ENCODE measurements at places on chromosomes 7 and 10. TPM values are rescaled to one million over a fixed set of nuclear protein-coding genes. Genes with fewer than 3 reads are reported as not detected.
A peak's percentile ranks its signal among the peaks of the same experiment; 100 is the strongest.

DNA sequence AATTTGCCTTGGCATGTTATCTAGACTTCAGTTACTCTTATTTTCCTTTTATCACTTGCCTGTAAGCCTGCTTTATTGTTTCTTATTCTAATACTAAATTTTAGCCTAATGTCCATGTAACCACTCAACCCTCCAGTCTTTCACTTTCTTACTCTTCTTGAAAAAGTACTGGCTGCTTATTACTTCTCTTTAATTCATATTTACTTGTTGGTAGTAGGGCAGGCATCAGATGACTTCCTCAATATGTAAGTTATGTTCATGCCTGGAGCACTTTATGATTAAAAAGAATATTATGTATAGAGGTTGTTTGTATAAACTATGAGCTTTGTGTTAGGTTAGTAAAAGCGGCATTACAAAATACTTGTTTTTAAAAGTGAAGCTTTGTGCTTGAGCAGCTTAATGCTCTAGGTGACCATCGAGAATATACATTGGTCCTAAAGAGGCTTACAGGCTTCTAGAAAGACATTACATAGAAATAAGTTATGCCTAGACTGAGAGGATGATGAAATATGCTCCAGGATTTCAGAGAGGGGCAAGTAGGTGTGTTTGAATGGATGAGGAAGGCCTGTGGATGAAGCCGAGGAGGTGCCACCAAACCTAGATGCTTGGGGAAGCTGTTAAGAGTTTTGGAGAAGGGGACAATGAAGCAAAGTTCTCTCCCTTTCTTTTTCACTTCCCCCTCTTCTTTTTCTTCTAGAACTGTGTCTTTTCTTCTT, 207.1 kb upstream of the HDAC9 start:
- DNase-seq = no peak

- DNase-seq = no peak
Measured at GRCh38 chr10:110959379-110960332, 40.3 kb downstream of the SHOC2 start.

Gene NPY4R2
- not detected for total RNA-seq

DNA sequence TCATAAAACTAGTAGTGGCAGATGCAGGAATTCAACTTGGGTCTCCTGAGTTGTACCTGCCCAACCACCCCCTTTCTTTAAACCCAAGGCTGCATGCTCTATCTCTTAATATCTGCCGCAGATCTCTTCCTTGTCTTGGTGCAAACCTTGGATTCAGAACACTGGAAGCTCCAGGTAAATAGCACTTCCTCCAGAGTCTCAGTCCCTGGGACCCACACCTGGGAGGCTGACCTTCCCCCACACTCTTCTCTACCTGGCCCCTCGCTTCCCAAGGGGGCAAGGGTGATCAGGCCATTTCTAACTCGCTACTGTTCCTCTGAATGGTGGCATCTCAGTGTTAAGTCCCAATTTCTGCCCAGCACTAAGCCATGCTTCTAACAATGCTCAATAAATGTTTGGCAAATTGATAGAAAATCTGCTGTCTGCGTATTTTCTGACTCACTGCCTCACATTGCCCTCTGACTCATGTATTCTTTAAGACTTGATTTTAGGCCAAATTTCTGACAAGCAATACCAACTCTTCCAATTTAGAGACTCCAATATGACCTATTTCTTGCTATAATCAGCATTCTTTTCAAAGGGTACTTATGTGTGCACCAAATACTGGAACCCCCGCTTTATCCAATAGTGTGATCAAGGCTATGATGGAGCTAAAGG, 68.0 kb upstream of the PPP1R3C start:
- peak; percentile 80 for DNase-seq

GRCh38 chr10:90075995-90076394, 374.6 kb downstream of the KIF20B start:
- DNase-seq = no peak

- DNase-seq = peak; percentile 88
Measured at GRCh38 chr7:139682136-139683013, 95.4 kb downstream of the HIPK2 start.

DNA sequence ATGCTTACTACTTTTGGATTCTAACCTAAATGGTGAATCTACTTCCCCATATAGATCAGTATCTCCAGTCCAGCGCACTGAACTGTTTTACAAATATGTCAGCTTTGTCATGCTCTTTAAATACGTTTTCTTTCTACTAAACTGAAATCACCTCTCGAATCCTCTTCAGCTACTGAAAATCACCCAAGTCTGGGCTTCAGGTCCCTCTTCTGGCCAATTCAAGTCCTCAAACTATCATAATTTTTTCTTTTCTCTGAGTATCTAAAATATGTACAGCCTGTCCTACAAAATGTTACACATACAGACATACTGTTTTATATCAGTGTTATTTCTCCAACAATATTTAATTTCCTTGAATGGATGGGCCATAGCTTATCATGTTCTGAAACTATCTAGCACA, 84.2 kb downstream of the CACNA2D1 start:
- DNase-seq = no peak

Gene OPN4
- total RNA-seq = not detected

DNA sequence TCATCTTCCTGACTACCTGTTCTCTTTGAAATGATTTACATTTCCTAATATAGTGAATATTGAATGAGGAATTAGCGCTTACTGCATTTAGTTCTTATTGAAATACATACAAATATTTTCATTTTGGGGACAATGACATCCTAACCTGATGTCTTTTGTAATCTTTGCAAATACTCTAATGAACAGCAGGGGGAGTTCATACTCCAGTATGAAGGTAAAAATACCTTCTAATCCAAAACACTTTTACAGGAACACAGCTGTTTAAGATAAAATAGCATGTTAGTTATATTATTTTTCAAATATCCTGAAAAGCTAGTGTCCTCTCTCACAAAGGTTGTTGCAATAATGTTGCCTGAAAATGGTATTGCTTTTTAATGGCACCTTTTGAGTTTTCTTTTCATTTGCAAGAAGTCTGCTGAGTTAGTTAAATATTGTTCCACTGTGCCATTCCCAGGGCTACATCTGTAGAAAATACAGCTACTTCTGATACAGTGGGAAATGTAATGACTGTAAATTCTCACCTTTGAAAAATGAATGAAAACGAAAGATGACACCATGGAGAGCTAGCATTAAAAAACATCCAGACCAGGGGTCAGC, 400.0 kb downstream of the PHF14 start:
- no peak for DNase-seq

- DNase-seq = no peak
Measured at GRCh38 chr10:114718374-114718773, 60.3 kb upstream of the ABLIM1 start.

Gene TMEM196
- total RNA-seq = not detected

Gene CRHR2
- total RNA-seq = not detected

- DNase-seq = no peak
Measured at GRCh38 chr7:83873459-83873858, 224.5 kb upstream of the SEMA3E start.

Gene FGFBP3
- 1.2 TPM for total RNA-seq

Measured in osteoblast (primary cell).